ENCODE measurements at places on chromosomes 6 and 20.

DNA sequence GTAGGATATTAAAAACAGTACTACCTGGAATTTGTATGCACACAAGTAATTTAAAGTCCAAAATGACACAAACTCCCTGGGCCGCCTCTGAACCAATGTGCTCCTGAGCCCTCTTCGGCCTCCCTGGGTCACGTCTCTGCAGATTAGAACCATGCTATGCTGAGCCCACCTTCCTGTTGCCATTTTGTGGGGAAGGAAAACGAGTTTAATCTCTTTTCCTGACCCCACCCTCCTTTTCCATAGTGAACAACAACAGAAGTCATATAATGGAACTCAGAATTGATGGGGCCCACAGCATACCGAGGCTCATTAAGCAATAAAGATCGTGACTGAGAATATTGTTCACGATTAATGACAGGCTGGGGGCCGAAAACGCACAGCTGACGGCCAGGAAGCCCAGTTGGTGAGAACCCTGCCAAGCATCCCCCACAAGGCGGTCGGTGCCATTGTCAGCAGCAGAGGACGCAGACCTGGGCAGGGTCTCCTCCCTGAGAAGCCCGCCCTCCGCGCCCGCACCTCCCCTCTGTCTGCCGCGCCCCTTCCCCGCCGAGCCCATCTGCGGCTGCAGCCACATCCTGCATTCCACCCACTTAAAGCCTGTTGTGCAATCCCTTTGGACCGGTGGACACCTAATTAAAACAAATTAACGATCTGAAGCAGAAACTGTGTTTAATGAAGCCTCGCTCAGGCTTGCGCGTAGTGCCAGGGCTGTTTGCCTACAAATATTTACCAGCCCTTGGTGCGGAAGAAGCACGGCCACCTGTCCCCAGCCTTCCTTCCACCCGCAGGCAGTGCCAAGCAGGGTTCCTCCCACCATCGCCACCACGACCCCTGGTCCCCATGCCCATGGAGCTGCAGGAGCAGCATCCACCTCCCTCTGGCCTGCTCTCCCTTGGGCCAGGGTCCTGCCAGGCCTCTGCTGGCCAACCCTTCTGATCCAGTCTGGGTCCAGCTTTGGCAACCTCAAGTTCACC lies 68.1 kb downstream of the DLL1 start:
- DNase-seq, result peak; percentile 56

GRCh38 chr6:69265090-69265489 lies 531.7 kb downstream of the LMBRD1 start:
- no peak for DNase-seq

DNA sequence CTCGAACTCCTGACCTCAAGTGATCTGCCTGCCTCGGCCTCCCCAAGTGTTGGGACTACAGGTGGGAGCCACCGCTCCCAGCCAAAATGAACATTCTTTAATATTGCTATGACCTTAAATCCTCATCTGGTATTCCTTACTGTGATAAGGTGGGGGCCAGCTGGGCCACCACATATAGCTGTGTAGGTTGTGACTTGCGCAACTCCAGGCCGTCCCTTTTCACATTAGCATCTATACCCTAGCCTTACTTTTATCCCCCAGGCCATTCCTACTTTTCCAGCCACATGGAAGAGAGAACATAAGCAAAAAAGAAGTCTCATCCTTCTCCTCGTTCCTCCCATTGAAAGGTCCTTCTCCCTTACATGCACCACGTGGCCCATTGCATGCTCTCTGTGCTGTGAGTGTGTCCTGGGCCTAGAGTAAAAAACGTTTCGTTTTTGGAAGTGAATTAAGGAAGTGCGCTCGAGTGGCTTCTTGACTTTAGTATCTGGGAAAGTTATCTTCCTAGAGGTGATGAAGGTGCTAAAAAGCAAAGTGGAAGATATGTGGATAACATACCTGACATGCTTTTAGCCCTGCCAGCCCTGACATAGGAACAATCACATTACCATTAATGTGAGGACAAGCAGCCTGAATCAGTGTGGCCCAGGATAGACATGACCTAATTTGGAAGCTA lies 56.8 kb upstream of the KIF13A start:
- no peak for DNase-seq

DNA sequence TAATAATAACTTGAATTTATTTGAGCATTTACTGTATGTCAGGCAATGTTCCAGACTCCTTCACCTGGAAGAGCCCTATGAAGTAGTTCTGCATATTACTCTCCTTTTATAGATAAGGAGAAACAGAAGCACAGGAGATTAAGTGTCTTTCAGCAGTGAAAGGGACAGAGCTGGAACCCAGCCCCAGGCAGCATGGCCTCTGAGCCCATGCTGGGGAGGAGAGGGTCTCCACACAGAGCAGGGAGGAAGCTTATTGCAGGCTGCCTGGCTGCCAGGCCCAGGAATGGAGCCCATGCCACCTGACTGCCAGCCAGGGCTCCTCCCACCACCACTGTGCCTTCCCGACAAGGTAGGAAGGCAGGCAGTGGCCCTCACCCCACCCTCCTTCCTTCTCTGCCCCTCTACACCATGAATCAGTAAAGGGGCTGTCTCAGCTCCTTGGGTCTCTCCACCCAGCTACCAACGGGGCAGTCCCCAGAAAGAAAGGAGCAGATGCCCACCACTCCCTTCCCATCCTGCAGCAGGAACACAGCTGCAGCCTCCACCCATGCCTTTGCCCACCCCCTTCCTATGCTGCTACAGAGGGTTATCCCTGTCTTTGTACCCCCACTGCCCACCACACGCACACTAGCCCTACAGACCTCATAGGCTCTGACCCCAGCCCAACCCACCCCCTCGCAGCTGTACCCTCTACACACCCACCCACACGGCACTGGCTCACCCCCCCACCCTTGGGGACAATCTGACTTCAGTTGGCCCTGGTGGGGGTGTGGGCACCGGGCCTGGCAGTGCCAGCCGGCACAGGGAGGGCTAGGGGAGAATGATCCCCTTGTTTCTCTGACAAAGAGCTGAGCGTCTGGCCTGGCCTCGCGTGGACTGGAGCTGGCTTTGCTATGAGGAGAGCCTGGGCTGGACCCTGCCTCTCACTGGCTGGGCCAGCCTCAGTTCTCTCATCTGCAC lies 41.8 kb downstream of the TFEB start:
- DNase-seq, result no peak

GRCh38 chr6:65350530-65350929 lies 356.5 kb downstream of the EYS start:
- DNase-seq, result no peak

- DNase-seq, result no peak
Measured at GRCh38 chr20:62011938-62012534, 53.6 kb downstream of the TAF4 start.

DNA sequence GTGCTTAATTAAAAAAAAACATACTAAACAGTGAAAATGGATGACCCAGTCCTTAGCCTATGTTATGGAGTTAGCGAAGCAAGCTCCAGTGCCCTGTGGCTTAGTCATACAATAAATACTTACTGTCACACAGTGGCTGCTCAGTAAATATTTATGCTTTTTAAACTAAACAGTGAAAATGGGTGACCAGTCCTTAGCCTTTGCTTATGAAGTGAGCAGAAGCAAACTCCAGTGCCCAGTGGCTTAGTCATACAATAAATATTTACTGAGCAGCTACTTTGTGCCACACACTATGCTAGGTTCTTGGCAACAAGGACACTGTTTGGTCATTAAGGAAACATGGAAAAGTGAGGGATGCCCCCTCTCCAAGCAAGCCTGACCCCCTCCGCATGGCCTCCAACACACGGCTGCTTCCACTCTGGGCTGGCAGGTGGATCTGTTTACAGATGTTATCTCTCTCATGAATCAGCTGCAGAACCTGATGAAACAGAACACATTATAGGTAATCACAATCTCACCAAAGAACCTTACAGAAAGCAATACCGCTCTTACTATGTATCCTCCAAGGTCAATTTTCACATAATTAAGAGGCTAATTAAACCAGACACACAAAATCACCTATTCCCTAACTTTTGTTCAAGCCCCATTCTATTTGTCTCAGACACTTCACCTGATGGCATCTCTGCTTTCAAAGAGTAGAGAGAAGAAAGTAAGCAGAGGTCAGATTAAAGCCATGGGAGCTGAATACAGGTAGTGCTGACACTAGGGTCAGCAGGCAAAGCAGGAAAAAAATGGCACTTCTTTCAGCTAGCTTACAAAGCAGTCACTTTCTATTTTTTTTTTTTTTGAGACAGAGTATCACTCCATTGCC lies 27.3 kb downstream of the CDK5RAP1 start:
- DNase-seq, result peak; percentile 26

GRCh38 chr6:144286503-144287393 lies 1.6 kb downstream of the UTRN start:
- DNase-seq, result peak; percentile 73

DNA sequence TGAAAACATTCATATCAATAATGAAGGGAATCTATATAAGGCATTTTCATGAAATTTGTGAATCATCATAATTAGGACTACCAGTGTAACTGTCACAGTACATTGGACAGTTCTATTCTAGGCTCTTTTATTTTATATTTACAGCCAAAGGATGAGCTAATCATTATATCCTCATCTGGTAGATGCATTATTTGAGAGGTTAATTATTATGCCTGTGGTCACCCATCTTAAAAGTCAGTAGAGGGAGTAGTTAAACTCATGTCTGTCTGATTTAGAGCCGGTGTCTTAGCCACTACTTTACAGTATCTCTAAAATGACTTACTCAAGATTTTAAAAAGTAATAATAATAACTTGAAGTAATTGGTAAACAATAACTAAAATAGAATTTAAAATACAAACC lies 899.3 kb upstream of the MAP3K7 start:
- DNase-seq, result no peak

GRCh38 chr20:48278961-48279481 lies 493.7 kb upstream of the SULF2 start:
- DNase-seq, result no peak

DNA sequence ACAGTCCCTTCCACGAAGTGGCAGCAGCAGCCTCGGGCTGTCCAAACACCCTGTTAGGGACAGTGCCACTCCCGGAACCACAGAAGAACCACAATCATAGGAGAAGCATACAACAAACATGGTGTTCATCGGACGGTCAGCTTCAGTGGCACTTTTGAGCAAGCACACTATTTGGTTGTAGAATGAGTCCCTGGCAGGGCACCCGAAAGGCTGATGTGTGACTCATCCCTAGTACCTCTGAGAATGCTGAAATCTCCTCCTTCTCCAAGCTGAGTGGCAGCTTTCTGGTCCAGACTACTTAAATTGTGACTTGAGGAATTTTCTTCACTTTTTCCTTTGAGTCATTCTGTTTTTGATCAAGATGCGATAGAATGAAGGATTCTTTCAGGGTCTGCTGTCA lies 282.5 kb downstream of the ESR1 start:
- DNase-seq, result peak; percentile 58

- no peak for DNase-seq
Measured at GRCh38 chr6:14584450-14584849, 466.9 kb downstream of the CD83 start.

DNA sequence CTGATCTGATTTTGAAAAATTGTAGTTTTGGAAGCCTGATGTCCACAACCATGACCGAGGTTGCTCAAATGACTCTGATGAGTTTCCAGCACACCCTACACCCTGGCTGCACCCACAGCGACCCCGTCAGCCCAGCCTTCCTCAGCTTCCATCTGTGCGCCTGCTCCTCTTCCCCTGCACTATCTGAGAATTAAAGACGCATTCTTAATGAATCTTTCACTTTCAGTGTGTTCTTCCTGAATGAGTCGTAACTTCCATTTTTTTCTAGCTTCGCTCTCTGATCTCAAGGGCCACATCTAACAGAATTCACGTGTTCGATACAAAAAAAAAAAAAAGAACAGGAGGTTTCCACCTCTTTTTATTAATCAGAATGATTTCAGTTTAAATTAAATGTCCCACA lies 21.3 kb upstream of the RREB1 start:
- DNase-seq, result no peak

DNA sequence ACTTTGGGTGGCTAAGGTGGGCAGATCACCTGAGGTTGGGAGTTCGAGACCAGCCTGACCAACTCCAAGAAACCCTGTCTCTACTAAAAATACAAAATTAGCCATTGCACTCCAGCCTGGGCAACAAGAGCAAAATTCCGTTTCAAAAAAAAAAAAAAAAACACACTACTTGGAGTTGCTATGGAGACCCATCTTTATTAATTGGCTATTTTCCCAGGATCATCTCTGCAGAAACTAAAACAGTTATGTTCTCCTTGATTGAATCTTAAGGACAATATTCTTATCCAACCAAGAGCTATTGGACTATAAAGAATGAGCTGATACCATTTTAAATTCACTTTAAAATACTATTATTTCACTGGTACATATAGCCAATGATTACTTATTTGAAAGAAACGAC lies 14.7 kb downstream of the AKIRIN2 start:
- DNase-seq, result no peak

DNA sequence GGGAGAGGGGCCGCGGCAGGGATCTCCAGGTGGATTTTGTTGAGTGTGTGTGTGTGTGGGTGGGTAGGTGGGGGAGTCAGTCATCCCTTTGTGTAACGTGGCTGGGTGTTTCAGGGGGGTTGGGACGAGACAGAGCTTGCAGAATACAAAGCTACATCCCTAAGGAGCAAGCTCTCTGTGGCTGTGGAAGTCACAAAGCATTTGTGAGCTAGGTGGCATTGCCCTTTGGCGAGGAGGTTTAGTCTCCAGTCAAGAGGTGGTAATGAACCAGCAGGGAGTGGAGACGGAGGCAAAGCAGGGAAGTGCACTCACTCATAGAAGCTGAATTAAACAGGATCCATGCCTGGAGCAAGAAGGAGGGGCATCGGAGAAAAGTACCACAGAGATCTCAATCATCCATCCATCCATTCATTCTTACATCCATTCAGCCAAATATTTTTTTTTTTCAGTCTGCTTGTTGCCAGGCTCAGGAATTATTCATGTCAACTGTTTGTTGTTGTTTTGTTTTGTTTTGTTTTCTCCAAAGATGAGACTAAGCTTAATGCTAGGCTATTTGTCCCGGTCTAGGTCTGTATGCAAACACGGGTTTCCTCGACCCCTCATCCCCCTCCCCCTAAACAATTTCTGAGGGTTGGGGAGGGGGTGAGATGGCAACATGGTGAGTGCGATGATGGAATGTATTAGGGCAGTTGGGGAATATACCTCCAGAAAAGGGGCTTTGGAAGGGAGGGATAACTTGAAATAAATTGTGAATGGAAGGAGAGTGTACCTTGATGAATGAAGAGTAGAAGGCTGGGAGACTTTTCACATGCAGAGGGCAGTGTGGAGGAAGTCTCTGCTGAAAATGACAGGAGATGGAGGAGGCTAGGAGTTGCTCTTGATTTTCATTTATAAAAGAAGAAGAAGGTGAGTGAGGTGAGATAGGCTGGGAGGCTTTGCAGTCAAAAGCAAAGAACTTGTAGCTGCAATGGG lies 1.0 kb downstream of the HCRTR2 start:
- DNase-seq, result peak; percentile 19

- peak; percentile 63 for DNase-seq
Measured at GRCh38 chr6:137641474-137642077, 147.4 kb upstream of the OLIG3 start.
